NCI-H2227 treated with DMSO at 0.1 percent for 48 hours (cell line): ENCODE measurements at places on chromosomes 12 and 14.

DNA sequence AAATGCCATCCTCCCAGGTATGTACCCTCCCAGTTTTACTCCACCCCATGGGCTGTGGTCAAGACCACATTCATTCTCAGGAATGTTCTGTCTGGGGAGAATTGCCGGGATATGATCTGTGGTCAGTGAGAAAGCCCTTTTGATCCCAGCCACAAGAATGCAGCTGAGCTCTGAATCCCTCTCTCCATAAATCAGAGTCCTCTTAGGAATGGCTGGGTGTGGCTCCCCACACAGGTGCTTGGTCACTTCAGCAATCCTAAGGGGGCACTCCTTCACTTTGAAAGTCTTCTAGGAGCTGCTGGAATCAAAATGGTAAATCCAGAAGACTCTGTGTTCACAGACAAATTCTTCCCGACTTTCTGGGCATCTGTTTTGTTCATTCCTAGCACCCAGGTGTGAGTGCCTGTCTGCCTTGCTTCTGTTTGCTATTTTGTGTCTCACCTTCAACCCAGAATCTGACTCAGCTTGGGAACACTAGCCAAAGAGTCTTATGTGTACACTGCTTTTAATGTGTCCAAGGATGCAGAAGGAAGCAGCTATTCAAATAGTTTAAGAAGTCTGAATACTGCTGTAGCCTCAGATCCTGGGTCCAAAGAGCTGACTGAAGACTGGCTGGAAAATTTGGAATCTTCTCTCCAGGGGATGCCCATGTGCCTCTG, 144.6 kb upstream of the CDKN3 start:
- no peak for DNase-seq

GRCh38 chr12:51171884-51172514, 936 bp downstream of the TFCP2 start:
- DNase-seq, result no peak

GRCh38 chr12:9319842-9320173, 111.6 kb upstream of the PZP start:
- no peak for DNase-seq

DNA sequence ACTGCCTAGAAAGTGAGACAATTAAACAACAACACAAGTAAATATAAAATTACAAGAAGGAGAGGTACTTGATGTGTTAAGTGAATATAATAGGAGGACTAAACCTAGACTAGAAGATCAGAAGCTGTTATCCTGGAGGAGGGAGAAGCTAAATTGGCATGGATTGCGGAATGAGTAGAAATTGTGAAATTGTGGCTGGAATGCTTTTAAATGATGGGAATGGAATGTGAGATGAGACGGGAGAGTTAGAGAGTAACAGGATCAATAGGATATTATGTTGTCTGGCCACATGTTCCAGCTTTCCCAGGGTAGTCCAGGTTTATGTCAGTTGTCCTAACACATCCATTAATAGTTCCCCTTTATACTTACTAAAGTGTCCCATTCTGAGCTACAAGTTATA, 44.0 kb upstream of the CPNE8 start:
- no peak for DNase-seq

GRCh38 chr14:63432228-63432627, 110.9 kb downstream of the PPP2R5E start:
- no peak for DNase-seq

DNA sequence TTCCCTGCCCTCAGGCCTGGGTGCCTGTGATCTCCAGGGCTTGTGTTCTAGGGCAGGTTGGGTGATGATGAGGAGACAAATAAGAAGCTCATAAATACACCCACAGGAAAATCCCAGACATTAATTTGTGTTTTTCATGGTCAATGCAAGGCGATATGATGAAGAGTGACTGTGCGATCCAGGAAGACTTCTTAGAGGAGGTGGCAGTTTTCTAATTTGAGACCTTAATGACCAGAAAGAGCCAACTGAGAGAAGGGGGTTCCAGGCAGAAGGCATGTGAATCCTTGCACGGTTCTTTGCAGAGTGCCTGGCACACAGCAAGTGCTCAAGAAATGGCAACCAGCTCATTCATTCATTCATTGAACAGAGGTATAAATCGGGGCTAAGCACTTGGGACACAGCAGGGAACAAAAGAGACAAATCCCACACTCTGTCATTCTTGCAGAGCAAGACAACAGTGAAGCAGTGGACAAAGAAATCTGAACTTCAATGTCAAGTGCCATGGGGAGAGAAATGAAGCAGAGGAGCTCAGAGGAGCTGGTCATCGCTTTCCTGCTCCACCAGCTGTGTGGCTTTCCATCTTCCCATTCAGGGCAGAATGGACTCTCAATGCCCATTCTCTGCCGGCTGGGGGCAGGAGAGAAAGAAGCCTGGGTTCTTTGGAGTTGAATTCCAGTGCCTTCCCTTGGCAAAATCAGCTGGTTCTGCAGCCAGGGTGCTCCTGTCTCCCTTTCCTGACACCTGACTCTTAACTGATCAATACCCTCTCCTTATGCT, 128.3 kb downstream of the AACS start:
- DNase-seq, result no peak

DNA sequence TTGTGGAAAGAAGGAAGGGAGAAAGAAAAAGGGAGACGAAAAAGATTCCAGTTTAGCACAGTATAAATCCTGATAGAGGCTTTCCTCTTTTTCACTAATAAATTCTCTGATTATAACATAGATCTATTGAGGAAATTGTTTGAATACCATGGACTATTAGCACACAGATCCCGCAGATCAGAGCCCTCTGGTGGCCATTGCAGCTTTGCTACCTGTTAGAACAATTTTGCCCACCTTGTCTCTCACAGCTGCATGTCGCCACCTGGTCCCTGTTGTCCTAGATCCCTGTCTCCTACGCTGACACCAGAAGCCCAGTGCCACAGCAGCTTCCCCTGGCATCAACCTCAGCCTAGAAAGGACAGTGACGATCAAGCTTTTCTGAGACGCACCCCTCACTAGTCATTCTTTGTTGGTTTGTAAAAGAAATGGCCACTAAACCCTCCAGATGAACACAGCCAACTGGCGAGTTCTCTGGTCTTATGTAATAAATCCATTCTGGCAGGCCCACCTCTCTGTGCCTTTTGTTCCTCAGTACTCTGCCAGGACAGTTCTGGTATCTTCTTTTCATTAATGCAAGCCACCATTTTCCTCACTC, 9.9 kb downstream of the GPHB5 start:
- no peak for DNase-seq

- DNase-seq, result no peak
Measured at GRCh38 chr12:59055204-59055860, 135.0 kb upstream of the LRIG3 start.

GRCh38 chr12:22299294-22299912, 35.1 kb downstream of the ST8SIA1 start:
- no peak for DNase-seq

DNA sequence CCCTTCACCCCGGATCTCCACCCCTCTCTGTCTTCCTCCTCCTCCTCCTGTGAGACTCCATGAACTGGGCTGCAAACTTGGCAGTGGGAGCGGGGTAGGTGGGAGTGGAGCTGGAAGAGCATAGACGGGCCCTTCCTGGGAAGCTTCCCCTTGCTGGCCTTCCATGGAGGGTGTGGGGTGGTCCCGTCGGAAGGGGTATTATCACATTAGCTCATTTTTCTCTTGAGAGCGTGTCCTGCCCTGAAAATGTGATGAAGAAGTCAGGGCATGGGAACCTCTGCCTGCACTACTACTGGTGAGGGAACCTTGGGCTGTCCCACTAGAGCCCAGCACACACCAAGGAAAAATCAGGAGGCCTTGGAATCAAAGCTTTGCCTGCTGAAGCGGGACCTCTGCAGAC, 66.5 kb downstream of the CACNA1C start:
- DNase-seq, result no peak

- DNase-seq, result no peak
Measured at GRCh38 chr12:40338071-40338470, 113.3 kb downstream of the LRRK2 start.

DNA sequence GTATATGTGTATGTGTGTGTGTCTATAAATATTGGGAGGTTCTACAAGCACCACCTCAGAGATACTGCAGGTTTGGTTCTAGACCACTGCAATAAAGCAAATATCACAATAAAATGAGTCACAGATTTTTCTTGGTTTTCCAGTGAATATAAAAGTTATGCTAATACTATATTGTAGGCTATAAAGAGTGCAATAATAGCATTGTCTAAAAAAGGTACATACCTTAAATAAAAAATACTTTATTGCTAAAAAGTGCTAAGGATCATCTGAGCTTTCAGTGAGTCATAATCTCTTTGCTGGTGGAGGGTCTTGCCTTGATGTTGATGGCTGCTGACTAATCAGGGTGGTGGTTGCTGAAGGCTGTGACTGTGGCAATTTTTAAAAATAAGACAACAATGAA, 111.1 kb downstream of the VEZT start:
- DNase-seq, result no peak

DNA sequence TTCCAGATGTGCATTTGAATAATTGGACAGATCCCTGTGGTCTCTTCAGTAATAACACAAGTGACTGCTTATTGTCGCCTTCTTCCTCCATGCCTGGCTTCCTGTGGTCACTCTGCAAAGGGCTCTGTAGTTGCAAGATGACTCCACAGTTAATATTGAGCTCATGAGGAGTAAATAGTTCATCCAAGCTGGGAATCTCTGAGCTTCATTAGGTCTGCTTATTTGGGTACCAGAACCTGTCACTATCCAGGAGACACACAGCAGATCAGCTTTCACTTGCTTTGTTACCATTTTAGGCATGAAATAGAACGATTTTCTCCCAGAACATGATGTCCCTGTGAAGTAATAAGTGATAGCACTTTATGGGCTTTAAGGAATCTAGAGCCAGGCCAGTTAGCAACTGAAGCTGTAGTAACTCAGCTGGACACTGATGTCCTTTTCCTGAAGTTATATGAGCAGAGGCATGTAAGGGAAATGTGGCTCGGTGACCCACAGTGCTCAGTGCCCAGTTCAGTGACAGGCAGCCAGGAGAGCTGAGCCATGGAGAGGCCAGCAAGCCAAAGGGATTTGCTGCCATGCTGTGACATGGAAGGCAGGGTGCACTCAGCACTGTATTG, 50.1 kb downstream of the CRADD start:
- DNase-seq, result no peak

- no peak for DNase-seq
Measured at GRCh38 chr12:119594772-119595445, 1.3 kb downstream of the TMEM233 start.

DNA sequence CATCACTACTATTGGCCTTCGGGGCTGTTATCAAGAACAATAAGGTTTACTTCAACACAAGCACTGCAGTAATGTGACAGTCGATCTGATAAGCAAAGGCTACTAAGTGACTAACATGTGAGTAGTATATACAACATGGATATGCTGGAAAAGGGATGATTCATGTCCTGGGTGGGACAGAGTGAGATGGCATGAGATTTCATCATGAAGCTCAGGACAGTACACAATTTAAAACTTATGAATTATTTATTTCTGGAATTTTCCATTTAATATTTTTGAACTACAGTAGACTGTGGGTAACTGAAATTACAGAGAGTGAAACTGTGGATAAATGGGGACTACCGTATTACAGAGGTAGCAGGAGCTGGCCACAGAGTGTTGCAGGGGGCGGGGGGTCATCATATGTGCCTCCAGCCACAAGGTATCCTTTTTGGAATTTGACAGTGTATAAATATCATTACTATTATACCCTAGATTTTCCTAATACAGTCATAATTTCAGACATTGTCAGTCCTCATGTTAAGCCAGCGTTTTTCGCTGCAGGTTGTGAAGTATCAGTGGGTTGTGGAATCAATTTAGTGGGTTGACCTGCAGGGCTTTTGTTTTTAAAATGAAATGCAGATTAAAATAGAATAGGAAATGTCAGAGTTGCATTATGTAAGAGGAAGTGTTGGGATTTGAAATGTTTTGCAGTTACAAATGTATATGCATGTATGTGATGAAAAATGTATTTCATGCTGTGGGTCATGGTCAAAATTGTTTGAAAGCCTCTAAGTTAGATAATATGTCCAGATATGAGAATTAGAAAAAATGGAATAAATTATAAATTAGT, 148.0 kb upstream of the NUDT4 start:
- DNase-seq, result no peak

- no peak for DNase-seq
Measured at GRCh38 chr12:101277443-101277842, 2.5 kb upstream of the UTP20 start.

DNA sequence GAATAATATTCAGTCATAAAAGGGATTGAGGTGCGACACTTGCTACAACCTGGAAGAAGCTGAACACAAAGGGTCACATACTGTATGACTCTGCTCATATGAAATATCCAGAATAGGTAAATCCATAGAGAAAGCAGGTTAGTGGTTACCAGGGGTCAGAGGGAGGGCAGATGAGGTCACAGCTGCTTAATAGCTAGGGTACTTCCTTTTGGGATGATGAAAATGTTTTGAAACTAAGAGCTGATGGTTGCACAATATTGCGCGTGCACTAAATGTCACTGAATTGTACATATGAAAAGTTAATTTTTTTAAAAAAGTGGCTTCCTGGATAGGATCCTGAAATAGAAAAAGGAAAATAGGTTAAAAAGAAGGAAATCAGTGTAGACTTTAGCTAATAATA, 23.8 kb downstream of the NEUROD4 start:
- no peak for DNase-seq

- no peak for DNase-seq
Measured at GRCh38 chr12:53613821-53614220, 12.4 kb downstream of the ATF7 start.

DNA sequence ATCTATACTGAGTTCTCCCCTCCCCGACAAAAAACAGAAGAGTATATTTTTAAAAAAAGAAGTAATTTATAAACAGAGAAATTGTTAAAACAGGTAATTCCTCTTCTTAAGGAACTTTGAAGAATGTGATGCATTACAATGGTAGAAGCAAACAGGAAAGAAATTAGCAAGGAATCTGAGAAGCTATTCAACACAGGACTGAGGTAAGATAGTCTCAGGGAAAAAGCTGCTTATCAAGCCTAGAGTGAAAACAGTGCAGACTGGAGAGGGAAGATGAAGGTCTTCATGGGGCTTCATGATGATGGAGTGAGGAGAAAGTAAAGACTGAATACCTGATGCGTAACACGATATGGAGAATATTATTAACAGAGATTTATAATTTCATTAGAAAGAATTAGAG, 880.0 kb downstream of the SLC16A7 start:
- DNase-seq, result no peak

GRCh38 chr12:122830517-122831214, 4.6 kb upstream of the HIP1R start:
- DNase-seq, result no peak

DNA sequence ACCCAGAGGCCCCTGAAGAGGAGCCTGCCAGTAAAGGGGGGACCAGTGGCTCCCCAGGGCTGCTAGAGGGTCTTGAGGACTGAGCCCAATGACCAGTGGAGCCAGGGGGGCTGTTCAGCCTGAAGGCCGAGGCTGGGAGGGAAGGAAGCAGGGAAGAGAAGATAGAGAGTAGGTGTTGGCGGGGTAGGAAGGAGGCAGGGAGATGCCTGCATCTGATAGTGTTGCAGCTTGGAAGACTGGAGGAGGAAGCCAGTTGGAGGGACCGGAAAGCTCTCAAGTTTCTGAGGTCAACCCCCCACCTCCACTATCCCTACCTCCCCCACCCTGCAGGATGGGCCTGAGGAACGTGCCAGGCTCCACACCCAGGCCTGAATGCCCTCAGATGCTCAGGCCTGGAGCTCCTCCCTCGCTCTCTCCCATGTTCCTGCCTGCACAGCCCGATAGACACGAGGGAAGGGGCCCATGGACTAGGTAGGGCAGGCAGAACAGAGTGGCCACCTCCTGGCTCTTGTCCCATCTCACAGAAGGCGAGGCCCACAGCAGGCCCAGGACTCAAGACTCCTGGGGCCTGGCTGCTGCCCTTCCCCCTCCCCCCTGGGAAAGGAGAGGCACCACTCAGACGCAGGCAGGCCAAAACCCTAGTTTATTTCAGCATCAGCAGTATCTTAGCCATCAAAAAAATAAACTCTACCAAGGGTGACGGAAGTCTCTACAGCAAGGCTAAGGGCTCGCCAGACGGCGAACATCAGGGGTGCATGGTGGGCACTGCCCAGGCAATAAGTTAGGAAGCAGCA, 3.4 kb downstream of the CKB start:
- DNase-seq, result no peak
